Hair follicular keratinocyte (primary cell): ENCODE measurements at places on chromosomes 7 and 10. TPM values are rescaled to one million over a fixed set of nuclear protein-coding genes. Genes with fewer than 3 reads are reported as not detected.

Gene CDH23
- 1.2 TPM in 1 of 2 replicates, not detected in the other for total RNA-seq

Gene SLC12A9
- 16.4 and 18.4 TPM in 2 replicates for total RNA-seq

Gene LRMDA
- 0.11 and 0.39 TPM in 2 replicates for total RNA-seq

Gene SAMD8
- total RNA-seq, result 13.9 and 22.5 TPM in 2 replicates

Gene FOXI2
- total RNA-seq, result not detected in 2 replicates

Gene ENKUR
- total RNA-seq, result not detected in 2 replicates

Gene CXCL12
- total RNA-seq, result not detected in 2 replicates

Gene RASA4B
- 0.27 and 0.62 TPM in 2 replicates for total RNA-seq

Gene ADAM22
- total RNA-seq, result not detected in 2 replicates

Gene TMEM60
- total RNA-seq, result 20.1 and 21.9 TPM in 2 replicates

Gene TSPAN12
- total RNA-seq, result not detected in 2 replicates

Gene FAM170B
- total RNA-seq, result not detected in 2 replicates

Gene PPP1R17
- total RNA-seq, result not detected in 2 replicates

Gene CALML3
- 58.4 and 62.7 TPM in 2 replicates for total RNA-seq

Gene ERVW-1
- total RNA-seq, result not detected in 2 replicates
